ENCODE measurements at places on chromosomes 6 and 20.

- no peak for DNase-seq
Measured at GRCh38 chr20:6705106-6705766, 62.2 kb upstream of the BMP2 start.

GRCh38 chr6:23174781-23175361 is 605.5 kb downstream of the HDGFL1 start:
- DNase-seq = no peak

DNA sequence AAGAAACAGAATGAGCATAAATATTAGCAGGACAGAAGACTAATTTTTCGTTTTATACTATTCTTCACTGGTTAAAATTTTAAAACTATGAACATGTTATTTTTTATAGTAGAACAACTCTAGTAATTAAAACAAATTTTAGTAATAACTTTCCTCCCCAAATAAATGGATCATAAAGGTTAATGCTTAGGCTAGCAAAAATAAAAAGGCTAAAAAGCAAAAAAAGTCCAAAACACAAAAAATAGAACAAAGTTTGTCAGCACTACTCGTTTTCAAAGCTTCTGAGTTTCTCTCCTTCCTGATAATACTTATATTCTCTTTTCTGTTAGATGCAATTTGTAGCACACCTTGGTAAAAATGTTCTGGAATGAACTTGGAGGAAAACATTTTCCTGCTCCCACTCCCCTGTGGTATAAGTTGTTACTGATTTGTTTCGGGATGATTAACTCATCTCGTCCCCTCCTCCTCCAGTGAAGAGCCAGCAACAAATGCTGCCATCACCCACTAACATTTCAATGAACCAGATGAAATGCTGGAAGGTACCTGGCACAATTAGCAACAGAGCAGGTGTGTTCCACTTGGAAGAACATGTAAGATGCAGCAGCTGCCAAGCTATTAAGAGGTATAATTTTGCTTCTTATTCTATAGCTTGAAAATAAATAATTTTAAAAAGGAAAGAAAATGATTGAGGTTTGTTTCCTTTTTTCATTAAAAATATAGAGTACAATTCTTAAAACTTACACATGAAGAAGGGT is 130.5 kb downstream of the MYB start:
- DNase-seq = no peak

- DNase-seq = no peak
Measured at GRCh38 chr20:63254232-63254605, at the start of gene NKAIN4. Gene NKAIN4 (minus strand): TSS chr20:63254463. CDS start chr20:63254450, 13 bp downstream.

GRCh38 chr6:94636780-94637385 is 940.5 kb upstream of the MANEA start:
- no peak for DNase-seq

DNA sequence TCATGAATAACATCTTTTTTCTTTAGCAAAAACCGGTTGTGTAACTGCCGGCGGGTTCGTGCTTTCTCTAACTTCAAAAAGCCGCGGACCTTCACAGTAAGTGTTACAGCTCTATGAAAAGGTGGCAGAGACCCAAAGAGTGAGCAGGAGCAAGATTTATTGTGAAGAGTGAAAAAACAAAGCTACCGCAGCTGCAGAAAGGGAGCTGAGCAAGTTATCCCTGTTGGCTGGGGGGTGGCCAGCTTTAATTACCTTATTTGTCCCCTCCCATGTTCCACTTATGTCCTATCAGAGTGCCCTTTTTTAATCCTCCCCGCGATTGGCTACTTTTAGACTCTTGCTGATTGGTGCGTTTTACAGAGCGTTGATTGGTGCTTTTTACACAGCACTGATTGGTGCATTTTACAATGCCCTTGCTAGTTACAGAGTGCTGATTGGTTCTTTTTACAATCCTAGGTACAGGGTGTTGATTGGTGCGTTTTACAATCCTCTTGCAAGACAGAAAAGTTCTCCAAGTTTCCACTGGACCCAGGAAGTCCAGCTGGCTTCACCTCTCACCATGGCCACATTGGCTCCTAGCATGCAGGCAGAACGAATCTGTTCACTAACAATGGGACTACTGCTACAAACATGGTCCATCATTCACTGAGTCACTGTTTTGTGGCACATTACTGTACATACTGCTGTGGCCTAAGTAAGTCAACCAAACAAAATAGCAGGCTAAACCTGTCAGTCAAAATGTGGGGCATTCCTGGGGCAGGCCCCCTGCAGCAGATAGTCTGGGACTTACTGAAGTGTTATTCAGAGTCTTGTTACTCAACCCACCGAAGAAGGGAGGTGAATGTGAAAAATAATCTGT is 52.8 kb downstream of the MYLIP start:
- no peak for DNase-seq

GRCh38 chr6:36227379-36228228 is 31.1 kb downstream of the BRPF3 start:
- no peak for DNase-seq

GRCh38 chr6:12592634-12593033 is 123.9 kb upstream of the PHACTR1 start:
- no peak for DNase-seq

- DNase-seq = no peak
Measured at GRCh38 chr6:16318538-16318937, 80.2 kb downstream of the GMPR start.

GRCh38 chr20:52622081-52622480 is 350.1 kb upstream of the TSHZ2 start:
- no peak for DNase-seq

DNA sequence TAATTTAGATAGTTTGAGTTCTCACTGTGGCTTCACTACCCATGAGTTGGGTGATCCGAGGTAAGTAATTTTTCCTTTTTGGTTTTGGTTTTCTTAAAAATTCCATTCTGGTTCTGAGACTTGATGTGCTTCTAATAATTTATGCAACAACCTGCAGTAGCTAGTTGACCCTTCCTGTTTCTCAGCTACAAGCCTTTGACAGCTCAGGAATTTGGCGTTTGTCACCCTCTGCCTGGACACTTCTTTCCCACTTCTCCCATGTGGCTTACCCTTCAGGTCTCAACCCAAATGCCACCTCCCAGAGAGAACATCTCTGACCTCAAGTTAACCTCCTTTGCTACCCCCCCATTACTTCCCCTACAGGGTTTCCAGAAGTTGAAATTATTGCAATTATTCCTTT is 49.7 kb upstream of the TSHZ2 start:
- no peak for DNase-seq

- DNase-seq = no peak
Measured at GRCh38 chr6:41814629-41815028, 27.1 kb downstream of the TOMM6 start.

- no peak for DNase-seq
Measured at GRCh38 chr6:112539355-112539754, 192.2 kb downstream of the RFPL4B start.

GRCh38 chr6:170045563-170045960 is 245.3 kb downstream of the DLL1 start:
- DNase-seq = no peak

GRCh38 chr6:44232676-44233566 is 9.5 kb downstream of the SLC29A1 start:
- DNase-seq = no peak

GRCh38 chr20:58870293-58871014 is 17.9 kb downstream of the GNAS start:
- peak; percentile 78 for DNase-seq

DNA sequence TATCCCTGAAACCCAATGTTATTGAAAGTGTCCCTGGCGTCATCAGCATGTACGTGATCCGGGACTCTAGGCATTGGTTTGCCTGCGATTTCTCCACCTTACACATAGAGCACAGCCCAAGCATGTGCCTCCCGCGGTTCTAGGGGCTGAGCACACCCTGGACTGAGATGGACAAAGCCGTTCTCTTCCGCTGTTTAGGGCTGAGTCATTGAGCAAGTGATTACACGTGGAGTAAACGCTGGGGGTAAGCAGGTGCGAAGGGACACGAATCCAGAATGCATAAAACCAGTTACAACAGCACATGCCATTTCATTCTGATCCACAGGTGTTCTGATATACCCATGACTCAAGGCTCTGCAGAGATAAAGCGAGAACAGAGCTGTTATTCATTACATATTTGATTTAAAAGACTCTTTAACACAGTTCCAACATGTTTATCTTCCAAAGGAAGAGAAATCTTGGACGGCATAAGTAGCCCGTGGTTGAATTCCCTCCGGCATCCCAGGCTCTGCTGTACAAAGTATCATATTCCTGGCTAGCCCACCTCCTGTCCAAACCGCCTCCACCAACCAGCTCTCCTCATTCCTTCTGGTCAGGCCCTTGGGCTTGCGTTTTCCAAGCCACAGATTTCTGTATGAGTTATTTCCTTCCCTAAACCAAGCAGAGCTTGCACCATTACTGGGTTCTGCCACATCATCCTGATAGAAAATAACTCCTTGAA is 36.1 kb upstream of the THBS2 start:
- DNase-seq = no peak

DNA sequence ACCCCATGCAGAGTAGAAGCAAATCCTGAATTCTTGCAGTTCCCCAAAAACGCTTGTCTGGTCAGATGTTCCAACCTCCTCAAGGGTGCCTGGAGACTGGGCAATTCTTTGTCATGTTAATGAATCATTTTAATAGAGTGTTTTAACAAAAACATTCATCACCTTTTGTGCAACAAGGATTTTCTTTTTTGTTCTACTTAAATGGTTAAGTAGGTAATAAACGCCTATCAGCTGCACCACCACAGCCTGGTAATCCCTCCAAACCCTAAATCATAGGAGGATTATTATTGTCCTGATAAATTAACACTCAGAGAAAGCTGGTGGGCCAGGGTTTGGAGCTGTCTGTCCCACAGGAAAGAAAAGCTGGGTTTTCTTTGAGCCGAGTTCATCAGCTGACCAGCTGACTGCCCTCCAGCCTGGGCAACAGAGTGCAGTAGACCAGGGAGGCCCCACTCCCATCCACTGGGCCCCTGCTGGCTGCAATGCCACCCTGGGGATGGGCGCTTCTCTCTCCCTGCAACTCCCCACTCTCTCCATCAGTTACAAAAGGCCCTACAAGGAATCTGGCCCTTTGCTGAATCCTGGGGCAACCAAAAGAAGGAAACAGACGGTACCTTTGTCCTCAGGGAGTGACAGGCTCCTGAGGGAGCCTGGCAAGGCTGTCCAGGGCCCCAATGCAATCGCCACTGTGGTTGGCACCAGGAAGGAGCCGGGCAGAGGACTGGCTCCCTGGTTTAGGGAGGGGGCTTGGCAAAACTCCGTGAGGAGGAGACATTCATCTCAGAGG is 23.1 kb upstream of the BMP7 start:
- no peak for DNase-seq

- DNase-seq = no peak
Measured at GRCh38 chr6:132065556-132065955, 114.4 kb upstream of the CCN2 start.

- peak; percentile 72 for DNase-seq
Measured at GRCh38 chr6:35449287-35449881, 2.8 kb upstream of the FANCE start.

DNA sequence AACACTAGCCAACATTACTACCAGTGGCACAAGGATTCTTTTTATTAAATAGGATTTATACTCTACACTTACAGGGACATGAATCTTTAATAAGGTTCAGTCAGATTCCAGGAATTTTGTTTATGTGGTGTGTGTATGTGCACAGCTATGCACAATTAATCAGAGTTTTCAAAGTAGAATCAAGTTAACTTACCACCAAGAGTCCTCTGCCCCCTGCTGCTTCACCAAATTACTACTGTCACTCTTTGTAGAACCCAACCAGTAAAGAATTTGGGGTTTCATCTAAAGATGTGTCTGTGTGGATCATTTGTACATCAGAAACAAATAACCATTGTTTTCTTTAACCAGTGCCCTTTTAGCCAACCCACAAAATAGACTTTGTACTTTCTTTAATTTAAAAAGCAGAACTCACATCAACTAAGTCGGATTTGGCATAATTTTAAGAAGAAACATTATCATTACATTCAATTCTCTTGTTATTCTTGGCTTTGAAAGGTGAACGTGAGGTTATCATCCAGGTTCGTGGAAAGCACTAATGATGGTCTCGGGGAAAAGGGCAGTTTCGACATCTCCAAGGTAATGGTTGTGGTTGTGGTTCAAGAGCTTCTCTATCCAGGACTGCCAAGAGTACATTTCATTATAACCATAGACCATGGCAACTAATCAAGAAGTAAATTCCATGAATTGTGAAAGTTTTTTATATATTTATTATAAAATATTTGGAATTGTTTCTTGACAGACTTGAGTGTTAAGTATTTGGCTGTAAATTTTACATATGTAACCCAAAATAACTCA is 514.3 kb upstream of the ID4 start:
- DNase-seq = no peak

GRCh38 chr6:63427951-63428350 is 108.2 kb upstream of the LGSN start:
- no peak for DNase-seq

DNA sequence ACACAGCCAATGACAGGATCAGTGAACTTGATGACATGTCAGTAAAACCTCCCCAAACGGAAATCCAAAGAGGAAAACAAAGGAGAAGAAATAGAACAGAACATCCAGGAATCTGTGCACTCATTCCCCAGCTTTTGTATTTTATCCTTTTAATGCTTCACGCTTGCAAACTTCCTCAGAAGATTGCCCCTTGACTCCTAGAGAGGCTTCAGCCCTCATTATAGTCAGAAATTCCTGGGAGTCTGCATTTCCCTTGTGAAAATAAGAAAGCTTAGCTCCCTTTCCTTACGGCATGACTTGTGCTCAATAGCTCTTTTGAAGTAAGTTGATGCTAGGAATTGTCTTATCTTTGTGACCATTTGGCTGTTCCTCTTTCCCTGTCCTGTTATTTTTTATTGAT is 313.6 kb upstream of the OPRM1 start:
- no peak for DNase-seq

- no peak for DNase-seq
Measured at GRCh38 chr6:7431313-7431673, 41.7 kb downstream of the RIOK1 start.

DNA sequence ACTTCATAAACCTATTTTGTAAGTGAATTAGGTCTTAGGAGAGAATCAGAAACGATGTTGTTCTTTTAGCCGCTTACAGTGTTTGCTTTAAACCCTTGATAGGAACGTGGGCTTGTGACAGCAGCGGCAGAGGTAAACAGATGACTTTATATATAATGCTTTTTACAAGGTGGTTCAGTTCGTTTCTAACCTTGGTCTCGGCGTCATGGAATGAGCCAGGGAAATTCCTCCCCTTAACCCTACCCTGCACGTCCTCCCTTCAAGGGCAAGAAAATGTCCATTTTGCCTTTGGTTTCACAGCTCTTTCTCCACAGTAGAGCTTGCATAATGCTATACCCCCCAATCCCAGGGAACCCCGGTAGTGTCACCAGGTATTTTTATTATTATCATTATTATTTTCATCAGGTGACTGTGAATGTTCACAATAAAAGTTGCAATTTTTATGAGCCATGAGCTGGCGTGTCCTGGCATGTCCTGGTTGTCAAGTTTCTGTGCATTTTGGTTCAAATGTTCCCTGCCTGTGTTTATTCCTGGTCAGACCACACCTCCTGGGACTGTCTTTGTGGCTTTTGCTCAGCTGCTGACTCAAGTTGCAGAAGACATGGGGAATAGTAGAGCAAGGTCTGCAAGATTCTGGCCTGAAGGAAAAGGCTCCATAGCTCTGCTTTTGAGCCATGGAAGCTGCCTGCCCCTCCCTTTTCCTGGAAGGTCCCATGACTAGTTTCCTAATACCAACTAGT is 112.8 kb upstream of the BMP2 start:
- no peak for DNase-seq

GRCh38 chr20:62413025-62413570 is 6.0 kb upstream of the CABLES2 start:
- no peak for DNase-seq

GRCh38 chr6:6841571-6841970 is 253.1 kb downstream of the LY86 start:
- no peak for DNase-seq
